ENCODE measurements at places on chromosomes 7 and 10.

DNA sequence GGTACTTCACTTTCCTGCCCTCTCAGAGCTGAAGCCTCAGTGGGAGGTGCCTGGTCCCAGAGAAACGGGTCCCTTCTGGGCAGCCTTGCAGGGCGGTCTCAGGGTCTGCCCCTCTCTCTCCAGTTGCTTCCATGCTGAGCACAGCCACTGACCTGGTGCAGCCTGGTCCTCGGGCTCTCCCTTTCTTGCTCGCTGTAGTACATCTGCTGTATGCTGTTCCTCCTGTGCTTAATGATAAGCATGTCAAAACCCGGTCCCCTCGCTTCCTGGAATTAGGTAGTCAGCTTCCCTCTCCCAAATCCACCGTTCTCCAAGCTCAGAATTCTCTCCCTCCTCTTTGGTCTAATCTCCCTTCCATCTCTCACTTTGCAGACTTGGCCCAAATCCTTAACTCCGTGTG lies 11.0 kb upstream of the HPS1 start:
- DNase-seq: no peak

DNA sequence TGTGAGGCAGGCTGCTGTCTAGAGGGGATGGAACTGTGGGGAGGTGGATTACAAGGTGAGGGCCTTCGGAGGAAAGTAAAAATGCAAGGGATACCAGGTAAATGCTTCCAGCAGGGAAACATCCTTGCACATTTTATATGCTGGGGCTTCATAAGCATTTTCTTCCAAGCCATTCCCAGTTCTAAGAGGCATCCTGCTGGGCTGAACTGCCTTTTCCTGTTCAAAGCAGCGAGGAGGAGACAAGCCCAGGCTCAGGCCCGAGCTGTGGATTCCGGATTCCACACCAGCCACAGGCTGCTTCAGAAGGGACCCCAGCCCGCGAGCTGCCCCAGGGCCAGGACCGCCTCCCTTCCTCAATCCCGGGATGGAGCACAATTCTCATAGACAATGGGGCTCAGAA lies 249.7 kb downstream of the TNS3 start:
- DNase-seq: no peak

GRCh38 chr10:3222626-3223025 lies 50.0 kb upstream of the PITRM1 start:
- DNase-seq: no peak

DNA sequence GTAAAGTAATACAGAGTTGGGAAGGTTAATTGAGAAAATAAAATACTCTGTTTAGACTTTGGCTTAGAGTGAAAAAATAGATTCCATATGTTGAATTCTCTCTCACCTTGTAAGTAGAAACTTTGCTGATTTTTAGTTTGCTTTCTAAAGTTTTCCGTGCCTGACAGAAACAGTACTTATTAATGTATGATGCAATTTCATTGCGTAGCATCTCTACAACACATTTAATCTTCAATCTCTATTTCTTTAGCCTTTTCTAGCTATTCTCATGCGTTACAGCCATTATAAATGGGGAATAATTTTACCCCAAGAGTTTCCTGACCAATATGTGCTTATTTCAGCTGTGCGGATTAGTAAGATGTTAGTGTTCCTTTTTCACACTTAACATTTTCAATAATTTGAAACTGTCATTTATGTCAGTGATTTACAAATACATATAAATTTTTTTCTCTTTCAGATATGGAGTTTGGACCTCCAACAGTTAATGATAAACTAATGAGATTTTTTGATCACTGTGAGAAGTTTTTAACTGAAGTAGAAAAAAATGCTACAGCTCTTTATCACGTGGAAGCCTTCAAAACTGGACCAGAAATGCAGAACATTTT lies 3.3 kb downstream of the MINPP1 start:
- no peak for DNase-seq

DNA sequence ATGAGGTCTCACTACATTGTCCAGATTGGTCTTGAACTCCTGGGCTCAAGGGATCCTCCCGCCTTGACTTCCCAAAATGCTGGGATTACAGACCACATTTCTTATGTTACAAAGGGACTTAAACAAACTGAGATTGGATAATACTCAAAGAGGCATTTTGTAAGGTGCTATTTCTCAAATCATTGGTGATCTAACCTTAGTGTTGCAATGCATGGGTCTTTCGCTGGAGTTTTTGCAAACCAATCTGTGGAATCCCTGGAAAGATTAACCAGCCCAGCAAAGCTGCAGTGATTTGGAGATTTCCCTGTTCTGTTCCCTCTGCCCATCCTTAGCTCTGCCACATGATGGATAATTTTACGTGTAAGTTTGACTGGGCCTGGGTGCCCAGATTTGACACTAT lies 20.4 kb upstream of the ECHDC3 start:
- no peak for DNase-seq

DNA sequence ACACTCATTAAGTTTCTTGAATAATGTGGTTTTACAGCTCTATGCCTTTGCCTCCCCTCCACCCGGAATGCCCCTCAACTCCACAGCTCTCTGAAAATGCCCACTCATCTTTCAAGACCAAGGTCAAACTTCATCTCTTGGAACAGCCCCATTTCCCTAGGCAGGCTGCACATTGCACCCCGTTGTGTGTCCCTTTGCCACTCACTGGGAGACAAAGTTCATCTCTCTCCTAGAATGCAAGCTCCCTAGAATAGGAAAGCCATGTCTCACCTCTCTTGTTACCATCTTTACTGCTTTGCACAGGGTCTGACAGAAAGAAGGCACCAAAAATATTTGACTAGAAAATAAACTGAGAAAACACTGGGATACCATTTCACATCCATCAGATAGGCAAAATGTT lies 33.3 kb downstream of the UBE2H start:
- DNase-seq: no peak

GRCh38 chr7:6164491-6164890 lies 107.9 kb downstream of the CYTH3 start:
- no peak for DNase-seq

GRCh38 chr7:31853380-31853779 lies 166.4 kb downstream of the PPP1R17 start:
- no peak for DNase-seq

- no peak for DNase-seq
Observed at GRCh38 chr7:134992626-134993179, 6.4 kb downstream of the AGBL3 start.

- DNase-seq: no peak
Observed at GRCh38 chr10:91328320-91328984, 81.7 kb upstream of the HECTD2 start.

DNA sequence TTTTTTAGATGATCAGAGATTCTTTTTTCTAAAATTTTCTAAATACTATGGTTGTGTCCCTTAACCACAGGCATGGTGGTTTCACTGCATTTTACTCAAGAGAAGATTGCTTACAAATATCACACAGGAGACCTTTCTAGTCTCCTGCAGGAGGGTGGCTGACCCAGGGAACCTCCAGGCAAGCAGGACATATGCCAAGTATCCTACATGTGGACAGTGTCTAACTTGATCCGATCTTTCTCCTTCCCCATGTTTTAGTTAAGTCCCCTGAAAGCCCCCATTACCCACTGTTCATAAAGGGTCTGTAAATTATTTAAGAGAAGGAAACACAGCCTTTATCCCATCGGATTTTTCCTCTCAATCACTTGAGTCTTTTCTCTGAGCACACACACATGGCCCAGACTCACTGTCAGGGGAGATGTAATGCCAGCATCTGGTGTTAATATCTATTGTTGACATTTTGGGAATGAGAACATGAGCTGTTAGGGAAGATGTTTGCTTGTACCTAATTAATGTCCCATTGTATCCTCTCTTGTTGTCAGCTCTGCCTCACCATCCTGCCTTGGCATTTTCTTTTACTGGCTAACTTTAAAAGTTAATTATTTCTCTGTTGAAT lies 755.2 kb downstream of the AUTS2 start:
- no peak for DNase-seq

DNA sequence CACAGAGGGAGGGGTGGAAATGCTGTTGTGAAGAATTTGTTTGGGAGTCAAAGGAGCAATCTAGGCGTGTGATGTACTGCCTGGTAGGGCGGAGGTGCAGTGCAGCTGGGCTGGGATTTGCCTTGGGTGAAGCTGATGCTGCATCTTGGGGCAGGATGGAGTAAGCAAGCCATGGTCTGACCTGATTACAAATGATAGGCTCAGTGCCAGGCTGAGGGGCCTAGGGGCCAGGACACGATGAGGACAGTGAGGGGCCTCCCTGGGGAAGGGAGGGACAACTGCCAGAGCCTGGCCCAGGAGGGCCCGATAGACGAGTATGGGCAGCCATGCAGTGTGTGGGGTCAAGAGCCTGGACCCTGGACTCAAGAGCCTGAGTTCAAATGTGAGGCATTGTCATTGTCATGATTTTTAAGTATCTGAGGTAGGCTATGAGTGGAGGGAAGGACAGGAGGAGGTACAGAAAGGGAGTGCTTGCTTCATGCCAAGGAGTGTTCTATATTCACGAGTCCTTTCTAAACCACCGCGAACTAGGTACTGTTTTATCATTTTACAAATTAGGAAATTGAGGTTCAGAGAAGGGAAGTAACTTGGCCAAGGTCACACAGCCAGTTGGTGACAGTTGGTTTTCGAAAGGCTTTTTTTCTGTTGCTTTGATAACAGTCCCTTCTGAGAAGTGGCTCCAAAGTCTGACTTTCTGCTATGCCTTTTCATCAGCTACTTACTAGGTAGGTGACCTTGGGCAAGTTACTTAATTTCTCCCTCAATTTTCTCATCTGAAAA lies 29.7 kb downstream of the HIF1AN start:
- no peak for DNase-seq

DNA sequence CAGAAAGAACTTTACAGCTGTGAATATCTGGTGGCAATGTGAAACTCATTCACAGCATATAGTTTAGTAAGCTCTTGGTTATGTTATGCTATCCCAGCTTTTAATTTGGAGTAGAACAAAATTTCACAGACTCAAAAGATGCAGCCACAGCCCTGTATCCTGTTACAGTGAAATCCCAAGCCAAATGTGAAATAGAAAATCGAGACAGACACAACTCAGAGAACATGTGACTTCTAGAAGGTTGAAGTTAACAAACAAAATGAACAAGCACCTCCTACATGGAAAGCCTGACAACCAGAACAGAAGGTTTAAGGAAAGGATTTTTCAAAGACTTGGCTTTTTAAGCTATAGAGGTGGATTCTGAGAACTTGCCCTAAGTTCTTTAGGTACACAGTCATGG lies 39.6 kb downstream of the JAZF1 start:
- no peak for DNase-seq

GRCh38 chr7:149467321-149467859 lies 6.5 kb upstream of the ZNF777 start:
- DNase-seq: no peak

- DNase-seq: no peak
Observed at GRCh38 chr7:72453471-72453870, 41.3 kb upstream of the CALN1 start.

DNA sequence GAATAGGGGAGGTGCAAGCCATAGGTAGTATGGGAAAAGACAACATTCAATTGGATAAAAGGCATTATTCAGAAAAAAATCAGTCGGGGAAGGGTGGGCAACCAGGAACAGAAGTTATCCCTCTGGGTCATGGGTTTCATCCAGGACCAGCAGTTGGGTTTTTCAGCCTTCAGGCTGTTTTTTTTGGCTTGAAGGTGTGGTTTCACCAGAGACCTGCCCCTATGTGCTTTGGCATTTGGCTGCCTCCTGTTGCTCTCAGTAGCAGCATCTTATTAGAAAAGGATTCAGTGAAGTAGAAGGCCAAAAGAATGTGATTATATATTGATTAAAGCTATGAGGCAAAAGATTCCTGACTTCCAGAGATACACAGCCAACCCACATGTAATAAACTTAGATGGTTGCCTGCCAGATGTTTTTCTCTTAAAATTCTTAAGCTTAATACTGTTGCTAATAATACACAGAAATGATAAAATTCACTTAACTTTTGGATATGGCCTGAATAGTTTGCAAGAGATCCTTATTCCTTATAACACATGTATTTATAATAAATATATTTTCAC lies 251.7 kb upstream of the CSTF2T start:
- DNase-seq: no peak

GRCh38 chr7:1639071-1639470 lies 31.0 kb upstream of the ELFN1 start:
- no peak for DNase-seq

DNA sequence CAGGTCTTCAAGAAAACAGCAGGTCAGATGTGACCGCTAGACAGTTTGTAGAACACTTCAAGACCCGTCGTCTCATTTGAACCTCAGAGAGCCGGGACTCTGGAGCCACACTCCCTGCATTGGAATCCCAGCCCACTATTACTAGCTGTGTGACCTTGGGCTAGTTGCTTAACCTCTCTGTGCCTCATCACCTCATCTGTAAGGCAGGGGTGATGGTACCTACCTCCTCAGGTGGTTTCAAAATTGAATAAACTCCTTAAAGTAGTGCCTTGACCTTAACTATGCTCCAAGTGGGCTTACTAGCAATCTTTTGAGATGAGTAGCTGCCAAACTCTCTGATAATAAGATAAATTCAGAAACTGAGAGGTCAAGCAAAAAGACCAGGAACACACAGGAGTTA lies 43.8 kb downstream of the OGDH start:
- DNase-seq: no peak

GRCh38 chr7:94741179-94741578 lies 85.2 kb upstream of the SGCE start:
- DNase-seq: no peak

GRCh38 chr7:5139998-5140397 lies 50.0 kb upstream of the WIPI2 start:
- DNase-seq: no peak

DNA sequence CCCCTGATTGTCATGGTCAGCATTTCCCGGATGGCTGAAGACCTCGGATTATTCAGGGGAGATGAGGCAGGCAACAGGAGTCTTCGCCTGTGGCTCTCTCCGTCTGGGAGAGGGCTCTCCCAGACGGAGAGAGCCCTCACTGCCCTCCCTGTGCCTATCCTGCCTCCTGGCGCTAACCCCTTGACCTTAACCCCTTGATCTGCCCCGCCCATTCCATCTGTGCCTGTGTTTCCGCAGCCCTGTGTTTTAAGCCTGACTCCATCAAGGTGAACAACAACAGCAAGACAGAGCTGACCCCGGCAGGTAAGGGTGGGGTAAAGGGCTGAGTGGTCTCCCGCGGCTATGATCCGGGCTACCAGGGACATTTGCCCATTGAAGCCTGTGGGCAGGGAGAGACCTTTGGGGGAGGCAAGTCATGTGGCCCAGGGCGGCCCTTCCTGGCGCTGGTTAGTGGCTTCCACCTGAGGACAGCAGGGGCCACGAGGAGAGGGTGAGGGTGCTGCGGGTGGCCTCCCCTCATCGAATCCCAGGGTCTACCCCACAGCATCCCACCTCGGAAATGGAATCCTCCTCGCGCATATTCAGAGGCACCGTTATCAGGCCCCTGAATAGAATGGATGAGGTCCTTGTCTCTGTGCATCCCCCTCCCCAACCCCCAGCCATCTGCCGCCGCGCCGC lies 4.2 kb upstream of the MUC12 start:
- DNase-seq: no peak

- DNase-seq: no peak
Observed at GRCh38 chr7:93756890-93757289, 133.7 kb downstream of the TFPI2 start.
